ENCODE measurements at places on chromosomes 11 and 22.

- no peak for DNase-seq
These were observed 1338.8 kb downstream of the BRD1 start for GRCh38 chr22:48488611-48489511.

DNA sequence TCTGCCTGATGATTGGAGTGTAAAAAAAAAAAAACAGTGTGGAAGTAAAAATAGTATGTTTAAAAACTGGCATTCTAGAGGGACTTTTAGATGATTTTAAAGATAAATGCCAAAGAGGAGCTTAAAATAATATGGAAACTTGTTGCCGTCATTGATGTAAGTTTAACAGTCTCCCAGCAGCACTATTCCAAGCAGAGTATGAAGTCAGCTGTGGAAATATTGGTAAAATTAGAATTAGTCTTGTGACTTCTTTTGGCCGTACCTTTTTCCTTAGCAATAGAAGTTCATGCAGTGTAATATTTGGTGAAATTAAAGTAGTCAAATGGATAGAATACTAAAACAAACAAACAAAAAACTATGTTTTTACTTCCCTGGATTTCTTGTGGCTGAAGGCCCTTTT, 134.9 kb downstream of the METTL15 start:
- no peak for DNase-seq

GRCh38 chr11:97717922-97718321, 1302.8 kb upstream of the CNTN5 start:
- DNase-seq = no peak

DNA sequence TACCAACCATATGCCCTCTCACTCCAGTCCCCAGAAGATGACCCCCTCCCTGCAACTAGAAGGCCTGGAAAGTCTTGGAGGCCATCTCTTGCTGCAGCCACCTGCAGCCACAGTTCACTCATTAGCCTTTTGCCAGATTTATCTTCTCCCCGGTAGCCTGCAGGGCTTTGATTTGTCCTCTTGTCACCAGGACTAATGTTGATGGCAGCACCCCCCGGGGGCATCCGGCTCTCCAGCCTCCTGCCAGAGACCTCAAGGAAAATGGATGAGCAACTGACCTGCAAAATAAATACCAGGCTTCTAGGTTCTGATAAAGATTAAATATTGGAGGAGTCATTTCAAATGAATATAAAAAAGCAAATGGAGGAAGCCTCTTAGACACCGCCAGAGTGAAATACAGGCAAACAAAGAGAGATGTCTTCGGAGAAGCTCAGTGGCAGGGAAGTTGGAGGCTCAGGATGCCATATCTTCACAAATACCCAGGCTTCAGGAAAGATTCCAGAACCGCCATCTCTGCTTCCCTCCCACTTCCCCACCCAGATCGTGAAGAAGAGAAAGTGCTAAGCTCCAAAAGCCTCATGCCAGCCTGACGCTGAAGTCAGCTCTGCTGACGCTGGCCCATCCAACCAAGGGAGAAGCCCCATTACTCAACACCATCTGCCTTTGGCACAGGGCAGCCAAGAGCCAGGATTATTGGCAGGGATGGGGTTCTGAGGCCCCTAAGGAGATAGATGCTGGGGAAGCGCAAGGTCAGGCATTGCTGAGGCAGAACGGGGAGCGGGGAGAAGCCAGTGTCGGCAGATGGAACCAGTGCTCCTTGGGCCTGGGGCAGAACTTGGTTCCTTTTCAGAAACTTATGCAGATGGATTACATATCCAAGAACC, 362.7 kb downstream of the CADM1 start:
- DNase-seq = no peak

GRCh38 chr11:130499828-130500227, 51.4 kb downstream of the ADAMTS15 start:
- no peak for DNase-seq
